ENCODE measurements at places on chromosomes 4 and X.

GRCh38 chr4:173403051-173403450 is 4.1 kb upstream of the SCRG1 start:
- DNase-seq, result no peak

GRCh38 chrX:151970661-151971060 is 3.8 kb downstream of the GABRE start:
- no peak for DNase-seq

GRCh38 chr4:13533670-13534343 is 10.5 kb downstream of the NKX3-2 start:
- DNase-seq, result no peak

- no peak for DNase-seq
Measured at GRCh38 chrX:152725409-152725808, 8.1 kb downstream of the CSAG1 start.

DNA sequence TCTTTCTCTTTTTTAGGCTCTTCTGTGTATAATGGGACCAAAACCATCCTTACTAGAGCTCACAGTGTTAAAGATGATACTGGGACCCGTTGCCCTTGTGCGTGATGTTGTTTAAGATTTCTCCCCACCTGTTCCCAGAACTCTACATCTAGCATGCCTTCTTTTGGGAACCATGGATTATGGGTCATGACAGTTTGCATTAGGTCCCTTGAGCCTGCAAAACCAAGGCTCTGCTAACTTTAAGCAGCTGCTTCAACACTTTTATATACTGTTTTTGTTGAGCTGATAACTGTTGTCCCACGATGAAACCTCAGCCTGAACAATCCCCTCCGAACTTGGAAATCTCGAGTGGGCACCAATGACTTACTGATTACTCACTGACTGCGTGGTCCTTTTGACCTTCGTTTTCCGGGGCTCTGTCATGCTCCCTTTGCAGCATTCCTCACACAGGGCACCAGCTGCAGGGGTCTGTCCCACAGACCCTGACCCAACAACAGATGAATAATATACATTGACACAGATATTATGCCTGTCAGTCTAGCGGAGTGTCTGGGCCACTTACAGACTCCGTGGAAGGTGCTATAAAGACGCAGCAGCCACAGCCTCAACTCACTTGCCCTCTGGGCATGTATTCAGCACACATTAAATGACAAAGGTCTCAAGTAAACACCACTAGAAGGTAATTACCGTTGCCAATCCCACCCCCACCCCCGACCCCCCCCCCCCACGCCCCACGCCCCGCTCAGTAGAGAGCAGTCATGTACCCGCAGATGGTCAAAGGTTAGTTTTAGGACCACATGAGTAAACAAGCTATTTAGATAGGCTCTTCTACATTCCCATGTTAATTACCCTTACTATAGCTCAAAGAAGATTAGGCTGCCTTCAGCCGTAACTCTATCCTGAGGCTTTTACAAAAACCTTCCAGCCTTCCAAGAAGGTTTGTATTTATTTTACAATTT is 162.0 kb upstream of the WDFY3 start:
- DNase-seq, result no peak

DNA sequence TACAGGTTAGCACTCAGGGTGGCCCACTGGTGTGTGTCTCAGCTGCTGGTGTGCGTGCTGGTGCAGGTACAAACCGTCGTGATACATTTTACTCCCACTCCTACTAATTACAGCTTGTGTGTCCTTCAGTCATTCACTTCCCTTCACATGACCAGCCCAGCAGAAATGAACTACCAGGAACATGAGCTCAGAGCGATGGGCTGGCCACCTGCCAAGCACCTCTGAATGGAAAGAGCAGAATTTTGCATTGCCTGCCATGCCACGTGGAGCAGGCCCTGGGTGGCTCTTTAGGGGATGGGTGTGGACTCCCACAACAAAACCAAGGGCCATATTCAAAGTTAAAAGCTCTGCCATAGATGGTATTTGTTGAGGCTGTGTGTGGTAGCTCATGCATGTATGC is 58.9 kb upstream of the PGM2 start:
- DNase-seq, result no peak

DNA sequence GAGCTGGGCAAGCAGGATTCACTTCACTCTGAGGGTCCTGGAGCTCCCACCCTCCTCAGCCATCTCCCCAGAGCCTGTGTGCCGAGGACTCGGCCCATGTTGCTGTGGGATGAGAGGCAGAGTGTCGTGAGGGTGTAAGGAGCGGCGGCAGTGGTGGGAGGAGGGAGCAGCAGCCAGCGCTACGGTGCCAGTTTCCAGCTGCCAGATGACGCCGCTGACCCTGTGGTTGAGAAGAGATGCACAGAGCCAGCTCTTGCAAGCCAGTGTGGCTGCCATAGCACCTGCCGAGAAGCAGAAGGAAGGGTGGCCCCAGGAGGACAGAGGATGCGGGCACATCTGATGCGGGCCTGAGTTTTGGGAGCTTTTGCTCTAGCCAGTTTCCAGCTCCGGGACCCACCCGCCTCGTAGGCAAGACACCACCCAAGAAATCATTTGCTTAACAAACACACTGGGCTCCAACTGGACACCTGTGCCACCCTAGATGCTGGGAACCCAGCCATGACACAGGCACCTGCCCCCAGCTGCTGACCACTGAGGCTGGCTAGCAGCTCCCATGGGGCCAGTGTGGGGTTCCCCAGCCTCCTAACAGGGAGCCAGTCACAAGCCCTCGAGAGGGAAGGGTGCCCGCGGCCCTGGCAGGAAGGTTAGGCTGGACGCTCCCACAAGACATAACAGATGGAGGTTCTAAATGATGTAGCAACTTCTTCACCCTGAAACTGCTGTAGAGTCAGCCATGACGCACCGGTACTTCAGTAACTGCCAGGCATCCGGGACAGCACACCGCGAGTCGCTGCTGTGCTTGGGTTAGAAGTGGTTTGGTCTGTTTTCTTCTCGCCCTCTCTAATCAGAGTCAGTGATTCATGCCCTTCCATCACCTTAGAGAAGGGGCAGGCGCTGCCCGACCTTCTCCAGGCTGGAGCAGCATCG is 8.9 kb downstream of the MSANTD1 start:
- no peak for DNase-seq

- no peak for DNase-seq
Measured at GRCh38 chr4:114209584-114209983, 230.1 kb upstream of the ARSJ start.

DNA sequence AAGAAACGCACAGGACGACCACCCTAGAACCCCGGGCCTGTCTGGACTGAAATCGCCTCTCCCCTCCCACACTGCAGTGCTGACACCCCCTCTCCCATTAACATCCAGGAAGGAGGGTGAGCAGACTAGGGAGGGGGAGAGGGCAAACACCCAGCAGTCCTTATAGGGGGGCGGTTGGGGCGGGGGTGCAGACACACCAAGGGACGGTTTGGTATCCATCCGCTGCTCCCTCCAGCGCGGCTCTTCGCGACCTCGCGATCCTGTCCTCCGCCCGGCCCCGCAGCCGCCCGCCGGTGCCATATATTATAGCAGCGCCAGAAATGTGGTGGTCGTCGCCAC is 411 bp upstream of the GPRASP1 start:
- no peak for DNase-seq

GRCh38 chr4:13678186-13678924 is 50.8 kb upstream of the BOD1L1 start:
- no peak for DNase-seq

DNA sequence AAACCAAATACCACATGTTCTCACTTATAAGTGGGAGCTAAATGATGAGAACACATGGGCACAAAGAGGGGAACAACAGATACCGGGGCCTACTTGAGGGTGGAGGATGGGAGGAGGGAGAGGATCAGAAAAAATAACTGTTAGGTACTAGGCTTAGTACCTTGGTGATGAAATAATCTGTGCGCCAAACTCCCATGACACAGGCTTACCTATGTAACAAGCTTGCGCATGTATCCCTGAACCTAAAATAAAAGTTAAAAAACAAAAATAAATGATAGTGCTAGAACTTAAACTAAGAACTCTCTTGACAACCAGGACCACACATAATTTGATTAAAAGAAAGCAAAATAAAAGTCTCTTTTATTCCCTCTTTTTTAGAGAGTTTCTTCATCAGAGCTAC is 150.6 kb downstream of the CHIC2 start:
- DNase-seq, result no peak

DNA sequence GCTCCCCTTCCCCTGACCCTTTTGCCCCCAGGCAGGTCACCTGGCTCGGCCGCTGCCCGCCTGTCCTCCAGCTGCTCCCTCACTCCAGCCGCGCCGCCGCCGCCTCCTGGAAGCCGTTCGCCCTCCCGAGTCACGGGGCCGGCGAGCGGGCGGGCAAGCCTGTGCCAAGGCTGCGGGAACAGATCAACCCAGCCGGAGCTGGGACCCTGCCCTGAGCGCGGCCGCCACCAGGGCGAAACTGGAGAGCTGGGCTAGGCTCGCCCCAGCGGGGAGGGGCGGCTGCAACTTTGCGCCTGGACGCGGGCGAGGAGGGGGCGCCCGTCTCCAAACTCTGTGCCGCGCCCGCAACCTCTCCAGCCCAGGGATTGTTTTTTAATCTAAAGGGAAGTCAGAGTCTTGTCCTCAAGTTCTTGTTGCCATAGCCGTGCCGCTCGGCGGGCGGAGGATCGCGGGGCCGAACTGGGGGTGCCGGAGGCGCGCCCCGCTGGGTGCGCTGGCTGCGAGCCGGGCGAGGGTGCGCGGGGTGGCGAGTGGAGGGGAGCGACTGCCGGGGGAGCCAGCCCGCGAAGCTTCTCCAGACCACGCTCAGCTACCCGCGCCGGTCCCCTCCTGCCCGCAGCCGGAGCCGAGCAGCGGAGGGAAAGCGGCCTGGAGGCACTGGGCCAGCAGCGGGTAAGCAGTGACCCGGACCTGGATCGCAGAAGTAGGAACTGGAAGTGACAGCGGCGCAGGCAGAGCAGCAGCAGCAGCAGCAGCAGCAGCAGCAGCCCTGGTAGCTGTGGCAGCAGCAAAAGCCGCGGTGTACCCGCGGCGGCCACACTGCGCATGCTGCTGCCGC is 13.4 kb downstream of the ARHGEF6 start:
- DNase-seq, result no peak

- no peak for DNase-seq
Measured at GRCh38 chr4:125994024-125994423, 679.3 kb downstream of the FAT4 start.

GRCh38 chr4:158930639-158930972 is 161.8 kb downstream of the FNIP2 start:
- DNase-seq, result no peak

DNA sequence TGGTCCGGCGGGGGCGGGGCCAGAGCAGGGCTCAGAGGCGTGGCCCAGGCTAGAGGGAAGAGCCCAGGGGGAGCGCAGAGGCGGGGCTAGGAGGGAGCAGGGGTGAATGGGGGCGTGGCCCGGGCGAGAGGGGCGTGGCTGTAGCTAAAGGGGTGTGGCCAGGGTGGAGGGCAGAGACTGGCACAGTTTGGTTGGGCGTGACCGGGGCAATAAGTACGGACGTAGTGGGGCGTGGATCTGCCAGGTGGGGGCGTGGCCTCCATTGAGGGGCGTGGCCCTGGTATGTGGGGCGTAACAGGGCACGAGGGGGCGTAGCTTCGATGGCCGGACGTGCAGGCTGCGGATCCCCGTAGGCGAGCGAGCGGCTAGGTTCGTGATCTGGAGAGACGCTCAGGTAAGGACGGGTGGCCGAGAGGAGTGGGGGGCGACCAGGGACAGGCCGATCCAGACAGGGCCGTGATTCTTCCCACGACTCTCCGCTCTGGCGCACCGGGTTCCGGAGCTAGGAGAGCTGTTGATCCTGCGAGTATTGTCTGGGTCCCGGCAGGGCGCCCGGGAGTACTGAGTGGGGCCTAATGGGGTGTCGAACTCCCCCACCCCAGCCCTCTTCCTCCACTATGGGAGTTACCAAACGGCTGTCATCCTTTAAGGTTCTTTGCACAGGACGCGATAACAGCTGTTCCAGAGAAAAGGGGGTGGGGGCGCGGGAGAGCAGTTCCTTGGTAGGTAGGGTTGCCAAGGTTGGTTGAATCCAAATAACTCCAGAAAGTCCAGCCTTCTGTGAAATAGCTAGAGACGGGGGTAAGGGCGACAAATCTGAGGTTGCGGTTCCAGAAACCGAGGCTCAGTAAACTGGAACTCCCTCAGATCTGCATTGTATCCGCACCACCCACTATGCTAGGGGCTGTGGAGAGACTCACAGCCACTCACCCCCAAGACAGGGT is at the start of gene CA5B:
TSS of gene CA5B (plus strand) at position 312 of the 944 bp plus-strand sequence. CDS start 11,754 bp downstream, outside the sequence.
- no peak for DNase-seq

GRCh38 chr4:101807351-101807750 is 16.8 kb downstream of the BANK1 start:
- no peak for DNase-seq

- no peak for DNase-seq
Measured at GRCh38 chrX:113929004-113929403, 654.9 kb upstream of the HTR2C start.

GRCh38 chr4:650951-651883 is 22.9 kb downstream of the ATP5ME start:
- no peak for DNase-seq

DNA sequence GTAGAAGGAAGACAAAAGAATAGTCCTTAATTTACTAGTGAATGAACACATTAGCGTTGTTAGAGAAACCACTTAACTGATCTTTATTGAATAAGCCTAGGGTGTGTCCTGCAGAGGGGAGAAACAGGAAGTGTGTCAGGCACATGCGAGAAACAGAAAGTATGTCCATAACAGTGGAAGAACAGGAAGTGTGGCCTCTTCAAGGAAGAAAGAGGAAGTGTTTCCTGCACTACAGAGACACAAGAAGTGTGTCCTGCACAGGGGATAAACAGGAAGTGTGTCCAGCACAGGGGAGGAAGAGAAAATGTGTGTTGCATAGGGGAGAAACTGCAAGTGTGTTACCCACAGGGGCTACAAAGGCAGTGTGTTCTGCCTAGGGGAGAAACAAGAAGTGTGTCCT is 539.6 kb upstream of the PRKX start:
- no peak for DNase-seq
